Fibroblast of skin of left biceps (primary cell): ENCODE measurements at places on chromosomes 5 and 9.
A peak's percentile ranks its signal among the peaks of the same experiment; 100 is the strongest.

GRCh38 chr9:7901621-7902020 lies 102.0 kb upstream of the DMAC1 start:
- DNase-seq: no peak

- peak; percentile 4 for DNase-seq
Measured at GRCh38 chr9:12643686-12644085, 49.5 kb upstream of the TYRP1 start.

DNA sequence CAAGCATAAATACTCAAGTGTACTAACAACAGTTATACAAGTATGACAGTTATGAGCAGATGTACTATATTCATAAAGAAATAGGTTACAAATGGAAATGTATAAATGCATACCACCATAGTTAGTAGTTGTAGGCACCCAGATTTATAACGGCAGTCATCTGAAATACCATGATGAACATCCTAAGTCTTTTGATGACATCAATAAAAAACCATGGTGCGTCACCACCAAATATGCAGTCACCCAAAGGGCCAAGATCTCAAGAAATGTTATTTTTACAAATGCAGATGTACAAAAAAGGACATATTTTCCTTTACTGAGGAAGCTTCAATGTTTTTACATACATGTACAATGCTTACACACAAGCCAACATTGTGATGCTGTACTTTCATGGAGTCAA lies 70.8 kb upstream of the XPA start:
- DNase-seq: peak; percentile 31

- no peak for DNase-seq
Measured at GRCh38 chr9:116494815-116495634, 192.1 kb upstream of the TRIM32 start.

DNA sequence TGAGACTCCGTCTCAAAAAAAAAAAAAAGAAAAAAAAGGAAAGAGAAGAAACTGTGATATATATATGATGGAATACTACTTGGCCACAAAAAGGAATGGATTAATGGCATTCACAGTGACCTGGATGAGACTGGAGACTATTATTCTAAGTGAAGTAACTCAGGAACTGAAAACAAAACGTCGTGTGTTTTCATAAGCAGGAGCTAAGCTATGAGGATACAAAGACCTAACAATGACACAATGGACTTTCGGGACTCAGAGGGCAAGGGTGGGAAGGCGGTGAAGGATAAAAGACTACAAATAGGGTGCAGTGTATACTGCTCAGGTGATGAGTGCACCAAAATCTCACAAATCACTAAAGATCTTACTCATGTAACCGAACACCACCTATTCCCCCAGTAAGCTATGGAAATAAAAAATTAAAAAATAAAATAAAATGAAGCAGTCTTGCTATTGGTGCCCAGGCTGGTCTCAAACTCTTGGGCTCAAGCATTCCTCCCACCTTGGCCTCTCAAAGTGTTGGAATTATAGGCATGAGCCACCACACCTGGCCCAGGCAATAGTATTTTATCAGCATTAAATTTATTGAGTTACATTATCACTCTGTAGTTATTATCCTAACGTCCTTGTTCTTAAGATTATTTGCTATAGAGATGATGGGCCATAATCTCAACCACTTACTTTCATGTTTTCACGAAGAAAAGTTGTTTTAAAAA lies 71.5 kb upstream of the GPBP1 start:
- no peak for DNase-seq

- no peak for DNase-seq
Measured at GRCh38 chr9:112286926-112287325, 46.5 kb downstream of the PTBP3 start.

GRCh38 chr9:76092572-76092971 lies 202.1 kb downstream of the PCSK5 start:
- no peak for DNase-seq

- peak; percentile 57 for DNase-seq
Measured at GRCh38 chr5:158819840-158820620, 279.7 kb downstream of the EBF1 start.

DNA sequence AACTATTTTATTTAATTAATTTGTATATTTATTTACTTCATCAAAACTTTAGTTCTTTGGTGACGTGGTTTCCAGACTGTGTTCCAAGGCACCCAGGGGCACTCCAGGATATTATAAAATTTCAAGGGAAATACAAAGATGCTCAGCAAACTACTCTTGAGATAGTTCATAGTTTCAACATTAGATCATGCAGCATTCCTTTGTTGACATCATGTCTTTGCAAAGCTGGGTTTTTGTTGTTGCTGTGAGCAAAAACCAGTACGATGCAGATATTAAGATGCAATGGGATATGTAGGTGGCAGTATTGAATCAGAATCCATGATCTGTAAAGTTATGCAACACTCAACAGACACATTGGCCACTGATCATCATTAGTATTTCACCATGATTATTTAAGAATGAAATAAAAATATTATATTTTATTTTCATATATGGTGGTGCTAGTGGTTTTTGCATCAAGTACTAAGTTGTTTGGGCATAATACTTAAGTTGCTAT lies 219.7 kb downstream of the ADCY2 start:
- no peak for DNase-seq

DNA sequence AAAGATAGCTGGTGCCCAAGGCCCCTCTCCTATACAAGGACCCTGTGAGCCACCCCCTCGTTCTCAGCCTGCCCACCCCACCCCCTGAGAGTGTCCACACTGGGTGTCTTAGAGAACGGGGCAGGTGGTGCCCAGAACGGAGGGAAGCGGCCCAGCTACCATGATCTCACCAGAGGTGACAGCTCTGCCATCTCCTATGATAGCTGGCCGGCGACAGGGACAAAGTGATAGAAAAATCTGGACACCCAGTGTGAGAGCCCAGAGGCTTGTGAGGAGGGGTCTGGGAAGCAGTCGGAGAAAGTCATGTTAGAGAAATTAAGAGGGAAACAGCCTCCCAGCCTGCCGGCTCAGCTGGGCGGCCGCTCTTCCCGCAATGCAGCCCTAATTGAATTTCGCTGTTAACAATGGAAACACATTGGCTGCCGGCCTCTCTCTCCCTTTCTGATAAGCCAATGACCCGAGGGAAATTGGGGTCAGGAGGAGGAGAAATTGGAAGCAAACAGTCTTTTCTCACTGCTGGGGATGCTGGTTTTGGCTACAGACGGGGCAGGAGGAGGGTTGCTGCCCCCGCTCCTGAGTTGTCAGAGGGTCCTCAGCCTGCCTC lies 32.3 kb downstream of the HK3 start:
- DNase-seq: no peak

DNA sequence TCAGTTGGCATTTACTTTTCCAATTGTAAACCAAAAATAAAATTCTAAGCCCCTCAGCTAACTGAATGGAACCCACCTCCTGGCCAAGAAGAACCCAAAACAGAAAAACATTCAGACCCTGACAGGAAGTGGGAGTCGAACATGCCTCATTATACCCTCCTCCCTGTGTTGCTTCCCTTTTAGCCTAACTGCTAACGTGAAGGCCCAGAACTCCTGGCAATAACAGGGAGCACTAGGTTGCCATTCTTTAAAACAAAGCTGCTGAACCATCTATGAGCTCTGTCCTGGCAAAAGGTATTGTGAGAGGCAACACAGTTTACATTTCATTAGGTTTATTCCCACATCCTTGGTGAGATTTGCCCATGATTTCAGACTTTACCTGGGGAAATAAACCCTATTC lies 481.4 kb downstream of the CHSY3 start:
- DNase-seq: no peak

GRCh38 chr9:120947222-120947621 lies 20.6 kb upstream of the TRAF1 start:
- no peak for DNase-seq

- peak; percentile 94 for DNase-seq
Measured at GRCh38 chr5:125696762-125697161, 726.4 kb upstream of the GRAMD2B start.

- no peak for DNase-seq
Measured at GRCh38 chr5:10745133-10745532, 15.9 kb downstream of the DAP start.
